ENCODE measurements at places on chromosomes 4 and X. TPM values are rescaled to one million over a fixed set of nuclear protein-coding genes. Genes with fewer than 3 reads are reported as not detected.

- DNase-seq = no peak
Observed at GRCh38 chr4:121653214-121653613, 43.6 kb downstream of the ANXA5 start.

GRCh38 chr4:24146127-24146526 is 256.3 kb upstream of the PPARGC1A start:
- DNase-seq = no peak

The HSPA4L gene
- polyA plus RNA-seq = 0.65 TPM

- DNase-seq = no peak
Observed at GRCh38 chr4:4524364-4524763, 17.5 kb downstream of the STX18 start.

The IL21 gene
- not detected for polyA plus RNA-seq

DNA sequence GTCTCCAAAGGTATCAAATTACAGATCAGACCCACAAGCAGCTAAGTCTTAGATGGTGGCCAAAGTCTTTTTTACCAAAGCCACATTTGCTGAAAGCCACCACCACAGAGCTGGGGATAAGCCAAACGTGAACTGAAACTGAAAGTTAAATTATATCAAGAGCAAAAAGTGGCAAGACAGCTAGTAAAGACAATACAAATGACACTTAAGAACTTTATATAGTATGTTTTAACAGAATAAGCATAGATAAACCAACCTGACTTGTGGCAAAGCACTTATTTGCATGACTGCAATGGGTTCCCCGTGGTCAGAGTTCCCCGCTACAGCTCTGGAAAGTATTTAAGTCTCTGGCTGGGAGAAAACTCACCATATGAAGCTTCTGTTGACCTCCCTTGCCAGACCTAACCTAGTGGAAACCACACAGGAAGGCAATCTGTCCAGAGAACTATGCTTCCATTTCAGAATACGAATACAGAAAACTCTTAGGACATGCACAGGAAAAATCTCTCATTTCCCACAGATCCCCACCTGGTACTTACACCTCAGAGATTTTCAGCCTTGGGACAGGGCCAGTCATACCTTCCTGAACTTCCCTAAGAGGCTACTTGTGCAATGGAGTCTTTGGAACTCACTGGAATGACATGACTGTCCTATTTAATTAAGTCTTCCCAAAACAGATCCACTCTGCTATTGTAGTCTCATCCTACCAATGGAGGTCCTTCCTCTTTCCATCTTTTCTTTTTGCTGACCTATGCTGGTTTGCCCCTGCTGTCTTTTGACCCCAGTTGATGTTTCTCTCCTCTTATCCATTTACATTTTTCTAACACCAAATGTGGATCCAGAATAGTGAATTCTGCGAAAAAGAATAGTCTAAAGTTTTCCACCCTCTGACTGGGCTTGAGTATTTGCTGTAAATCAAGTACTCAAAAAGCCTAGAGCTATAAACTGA is 225.1 kb downstream of the NR3C2 start:
- DNase-seq = no peak

- no peak for DNase-seq
Observed at GRCh38 chr4:93814141-93814540, 14.4 kb upstream of the ATOH1 start.

DNA sequence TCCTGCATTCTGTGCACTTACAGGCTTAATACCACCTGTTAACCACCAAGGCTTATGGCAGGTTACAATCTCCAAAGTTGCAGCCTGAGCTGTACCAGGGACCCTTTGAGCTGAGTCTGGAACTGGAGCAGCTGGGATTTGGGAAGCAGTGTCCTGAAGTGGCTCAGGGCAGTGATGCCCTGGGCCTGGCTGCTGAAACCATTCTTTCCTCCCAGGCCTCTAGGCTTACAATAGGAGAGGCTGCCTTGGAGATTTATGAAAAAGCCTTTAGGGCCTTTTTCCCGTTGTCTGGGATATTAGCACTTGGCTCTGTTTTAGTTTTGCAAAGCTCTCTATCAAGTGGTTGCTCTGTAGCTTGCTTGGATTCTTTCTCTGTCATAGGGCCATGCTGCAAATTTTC is 154.3 kb upstream of the CASK start:
- no peak for DNase-seq

- no peak for DNase-seq
Observed at GRCh38 chrX:71976753-71977152, 66.1 kb downstream of the NHSL2 start.

DNA sequence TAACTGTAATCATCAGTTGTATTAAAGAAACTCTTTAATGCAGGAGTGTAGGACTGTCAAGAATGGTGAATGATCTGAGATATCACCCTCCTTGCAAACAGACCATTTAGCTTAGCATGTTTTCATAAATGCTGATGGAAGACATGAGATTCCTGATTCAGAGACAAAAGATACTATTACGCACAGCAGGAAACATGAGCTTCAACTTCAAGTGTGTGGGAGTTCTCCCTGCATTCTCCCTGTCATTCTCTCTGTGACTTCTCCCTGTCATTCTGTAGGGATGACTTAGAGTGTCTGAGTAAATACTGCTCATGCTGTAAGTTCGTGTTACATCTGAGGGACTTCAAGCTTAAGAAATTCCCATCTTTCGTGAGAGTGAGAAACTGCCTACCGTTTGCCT is 866.0 kb upstream of the PRKX start:
- no peak for DNase-seq

The RIBC1 gene
- polyA plus RNA-seq = 0.46 TPM

DNA sequence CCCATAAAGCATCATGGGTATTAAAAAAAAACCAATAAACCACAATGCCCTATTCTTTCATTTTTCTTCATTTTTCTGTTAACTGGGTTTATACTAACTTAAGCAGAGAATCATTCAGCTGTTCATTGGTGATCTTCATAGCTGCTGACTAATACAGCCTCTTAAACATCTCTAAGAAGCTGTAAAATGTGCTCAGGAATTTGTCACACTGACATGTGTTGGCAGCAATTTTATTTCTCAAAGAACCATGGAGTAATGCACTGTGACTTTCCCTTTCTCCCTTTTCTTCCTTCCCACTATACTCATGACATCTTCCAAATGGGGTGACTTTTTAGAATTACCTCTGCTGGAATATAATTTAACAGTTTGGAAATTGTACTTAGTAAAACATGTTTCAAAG is 315.4 kb downstream of the ANTXR2 start:
- DNase-seq = no peak

The BTK gene
- 0.03 TPM for polyA plus RNA-seq

GRCh38 chrX:12791257-12792228 is at the start of gene PRPS2:
PRPS2 (plus strand) TSS chrX:12791412; CDS start chrX:12791498, 86 bp downstream.
- DNase-seq = no peak

The GLUD2 gene
- polyA plus RNA-seq = 0.08 TPM

GRCh38 chrX:70262952-70263567 is 3.1 kb upstream of the P2RY4 start:
- DNase-seq = peak; percentile 25
